NCI-H1930 (cell line): ENCODE measurements at places on chromosomes 16 and 17.

GRCh38 chr17:42411905-42412679 is 11.0 kb downstream of the CAVIN1 start:
- DNase-seq, result no peak

DNA sequence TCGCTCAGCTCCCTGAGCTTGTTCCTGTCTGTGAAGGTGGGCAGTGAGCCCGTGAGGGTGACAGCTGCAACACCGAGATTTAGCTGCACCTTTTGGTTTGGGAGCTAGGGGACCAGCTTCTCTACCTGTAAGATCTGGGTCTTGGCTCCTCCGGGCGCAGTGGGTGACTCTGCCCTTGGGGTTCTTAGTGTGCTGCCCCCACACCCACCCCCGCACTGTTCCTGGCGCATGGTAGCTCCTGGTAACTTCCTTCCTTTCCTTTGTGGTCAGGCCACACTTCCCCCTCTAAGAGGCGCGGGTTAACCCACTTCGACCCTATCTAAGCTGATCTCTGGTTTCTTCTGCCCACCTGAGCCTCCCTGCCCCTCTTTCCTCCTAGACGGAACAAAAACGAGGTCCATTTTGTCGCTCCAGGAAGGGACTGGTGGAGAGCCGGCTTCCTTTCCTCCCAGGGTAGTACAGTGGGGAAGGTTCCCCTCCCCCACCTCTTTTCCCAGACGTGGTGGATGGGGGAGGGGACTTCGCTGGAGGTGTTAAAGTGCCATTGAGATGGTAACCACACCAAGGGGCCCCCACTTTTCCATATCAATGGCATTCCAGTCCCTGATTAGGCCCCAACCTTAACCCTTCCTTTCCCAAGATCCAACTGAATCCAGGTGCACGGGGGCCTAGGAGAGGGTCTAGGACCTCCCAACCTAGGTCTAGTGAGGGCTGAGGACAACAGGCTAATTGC is 4.6 kb upstream of the CLDN9 start:
- no peak for DNase-seq

- DNase-seq, result no peak
Observed at GRCh38 chr17:13134076-13134475, 116.2 kb upstream of the ELAC2 start.

DNA sequence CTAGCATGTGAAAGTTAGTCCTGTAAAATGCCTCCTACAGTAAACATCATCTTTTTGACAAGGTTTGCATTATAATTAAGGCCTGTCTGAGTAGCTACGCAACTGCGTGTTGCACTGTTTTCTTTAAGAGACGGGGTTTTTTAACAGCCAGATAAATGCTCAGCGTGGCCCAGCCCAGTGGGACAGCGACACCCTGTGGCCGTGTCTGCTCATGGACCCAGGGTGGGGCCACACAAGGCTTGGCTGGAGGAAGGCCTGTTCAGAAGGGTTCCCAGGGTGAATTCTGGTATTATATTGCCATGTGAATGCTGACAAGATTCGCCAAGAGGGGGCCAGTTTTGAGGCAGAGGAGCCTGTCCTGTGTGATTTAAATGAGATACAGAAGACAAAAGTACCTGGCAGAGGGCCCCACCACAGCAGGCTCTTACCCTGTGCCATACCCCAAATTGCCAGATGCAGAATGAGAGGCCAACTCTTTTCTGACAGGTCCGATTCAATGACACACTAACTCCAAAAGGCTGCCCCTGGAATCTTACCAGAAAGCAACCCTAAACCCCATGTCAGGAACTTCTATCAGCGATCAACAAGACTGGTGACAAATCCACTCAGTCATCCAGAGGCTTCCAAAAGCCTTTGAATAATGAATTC is 65.9 kb upstream of the IRX6 start:
- no peak for DNase-seq
